ENCODE measurements at places on chromosomes 7 and 10. TPM values are rescaled to one million over a fixed set of nuclear protein-coding genes. Genes with fewer than 3 reads are reported as not detected.

The OR2A1 gene
- not detected for total RNA-seq

DNA sequence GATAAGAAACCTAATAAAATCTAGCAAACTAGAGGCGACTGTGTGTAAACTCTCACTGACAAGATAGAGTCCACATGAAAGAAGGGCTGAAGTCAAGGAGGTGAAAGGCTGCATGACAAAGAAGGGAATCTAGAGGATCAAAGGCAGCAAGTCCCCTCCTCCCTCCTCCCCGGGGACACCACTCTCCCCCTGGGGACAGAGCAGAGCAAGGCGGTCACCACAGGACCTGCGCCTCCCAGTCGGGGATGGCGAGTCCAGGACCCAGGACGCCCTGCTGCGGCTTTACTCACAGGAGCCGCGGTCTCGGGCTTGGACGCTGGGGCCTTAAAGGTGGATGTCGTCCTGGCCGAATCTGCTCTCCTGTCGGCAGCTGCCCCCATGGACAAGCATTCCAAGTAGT lies 22.4 kb downstream of the BRI3 start:
- no peaks in the 10 kb centered on the region for H3K27me3 ChIP-seq
- DNase-seq, result no peak
- no peaks in the 10 kb centered on the region for H3K4me1 ChIP-seq
- no peak overlapping the region for H3K4me3 ChIP-seq

DNA sequence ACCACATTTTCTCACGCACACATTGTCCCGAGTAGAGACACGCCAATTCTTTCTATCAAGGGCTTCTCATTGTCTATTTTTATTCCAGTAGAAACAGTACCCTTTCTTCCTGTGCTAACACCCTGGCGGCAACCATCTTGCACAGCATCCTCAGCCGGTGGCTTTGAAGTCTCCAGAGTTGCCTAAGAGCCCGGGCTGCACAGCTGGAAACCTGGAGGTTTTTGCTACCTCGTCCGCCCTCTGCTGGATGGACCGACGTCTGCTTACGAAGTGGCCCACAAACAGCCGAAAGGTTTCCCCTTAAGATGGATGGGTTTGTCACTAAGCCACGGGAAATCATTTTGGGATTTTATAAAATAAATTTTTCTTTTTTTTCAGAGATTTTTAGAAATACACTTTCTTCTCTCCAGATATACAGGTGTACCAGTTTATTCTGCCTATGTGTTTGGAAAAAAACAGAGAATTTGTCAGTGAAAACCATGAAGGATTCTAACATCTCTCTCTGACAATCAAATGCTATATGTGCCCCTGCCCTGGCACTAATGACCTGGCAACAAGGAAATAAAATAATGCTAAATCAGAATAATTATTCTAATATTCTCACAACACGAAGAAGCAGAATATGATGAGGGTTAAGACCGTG lies 81.8 kb upstream of the FAM204A start:
- peak; percentile 87 for DNase-seq
- H3K4me3 ChIP-seq, result no peak overlapping the region
- peaks cover 4% of the 10 kb centered on the region for H3K4me1 ChIP-seq
- H3K27me3 ChIP-seq, result peaks cover 9% of the 10 kb centered on the region
- no peaks in the 10 kb centered on the region for H3K36me3 ChIP-seq

The OPALIN gene
- total RNA-seq, result not detected

- no peak overlapping the region for H3K27ac ChIP-seq
- H3K4me3 ChIP-seq, result no peak overlapping the region
- DNase-seq, result no peak
- peaks cover 2% of the 10 kb centered on the region for H3K27me3 ChIP-seq
Observed at GRCh38 chr10:124350806-124351205, 67.9 kb downstream of the OAT start.

GRCh38 chr10:13139150-13139549 lies 22.2 kb upstream of the MCM10 start:
- H3K4me1 ChIP-seq, result no peaks in the 10 kb centered on the region
- H3K36me3 ChIP-seq, result peaks cover 46% of the 10 kb centered on the region
- no peaks in the 10 kb centered on the region for H3K27me3 ChIP-seq
- no peak overlapping the region for H3K27ac ChIP-seq
- H3K4me3 ChIP-seq, result no peak overlapping the region
- DNase-seq, result no peak

The SDK1 gene
- 1.3 TPM for total RNA-seq
